Progenitor cell of endocrine pancreas (in vitro differentiated cells): ENCODE measurements at places on chromosomes 5 and 9. TPM values are rescaled to one million over a fixed set of nuclear protein-coding genes. Genes with fewer than 3 reads are reported as not detected.

PCDHGA8 gene
- total RNA-seq: 1.5 and 1.9 TPM in 2 replicates

- no peaks in the 10 kb centered on the region for H3K27me3 ChIP-seq
- no peak overlapping the region for H3K27ac ChIP-seq
- H3K4me1 ChIP-seq: no peaks in the 10 kb centered on the region
These were observed 204.2 kb downstream of the SGCD start for GRCh38 chr5:156531199-156531598.

- H3K27ac ChIP-seq: no peak overlapping the region
- H3K27me3 ChIP-seq: peaks cover 10% of the 10 kb centered on the region
- H3K4me1 ChIP-seq: peaks cover 17% of the 10 kb centered on the region
- H3K36me3 ChIP-seq: no peaks in the 10 kb centered on the region
These were observed 233.7 kb downstream of the TLE1 start for GRCh38 chr9:81455462-81456219.

GRCh38 chr5:180494510-180495181, 467 bp downstream of the CNOT6 start:
- H3K4me1 ChIP-seq: peaks cover 19% of the 10 kb centered on the region
- no peaks in the 10 kb centered on the region for H3K27me3 ChIP-seq
- peak overlapping the region; percentile 97 for H3K27ac ChIP-seq
- H3K36me3 ChIP-seq: peaks cover 9% of the 10 kb centered on the region
- peak overlapping the region; percentile 80 for H3K4me3 ChIP-seq

DNA sequence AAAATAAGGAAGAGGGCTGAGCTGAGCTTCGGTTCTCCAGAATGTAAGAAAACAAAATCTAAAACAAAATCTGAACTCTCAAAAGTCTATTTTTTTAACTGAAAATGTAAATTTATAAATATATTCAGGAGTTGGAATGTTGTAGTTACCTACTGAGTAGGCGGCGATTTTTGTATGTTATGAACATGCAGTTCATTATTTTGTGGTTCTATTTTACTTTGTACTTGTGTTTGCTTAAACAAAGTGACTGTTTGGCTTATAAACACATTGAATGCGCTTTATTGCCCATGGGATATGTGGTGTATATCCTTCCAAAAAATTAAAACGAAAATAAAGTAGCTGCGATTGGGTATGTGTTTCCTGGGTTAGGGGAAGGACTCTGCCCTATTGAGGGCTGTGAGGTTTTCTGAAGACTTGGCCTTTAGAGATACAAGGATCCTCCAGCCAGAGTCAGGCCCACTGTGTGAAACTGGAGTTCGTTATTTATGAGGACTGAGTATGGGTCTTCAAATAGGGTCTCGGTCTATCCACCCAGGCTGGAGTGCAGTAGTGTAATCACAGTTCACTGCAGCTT, 3.8 kb downstream of the EGR1 start:
- peak overlapping the region; percentile 45 for H3K27ac ChIP-seq
- H3K4me1 ChIP-seq: peaks cover 16% of the 10 kb centered on the region
- DNase-seq: no peak
- peak overlapping the region; percentile 52 for H3K4me3 ChIP-seq
- peaks cover 13% of the 10 kb centered on the region for H3K36me3 ChIP-seq

COL5A1 gene
- 19.8 and 21.5 TPM in 2 replicates for total RNA-seq

PCDHGA9 gene
- 1.5 and 1.8 TPM in 2 replicates for total RNA-seq

- H3K36me3 ChIP-seq: peaks cover 30% of the 10 kb centered on the region
- no peak for DNase-seq
- no peak overlapping the region for H3K4me3 ChIP-seq
- H3K4me1 ChIP-seq: peaks cover 3% of the 10 kb centered on the region
- H3K27ac ChIP-seq: no peak overlapping the region
These were observed 83.6 kb downstream of the ERMP1 start for GRCh38 chr9:5749306-5749705.

DNA sequence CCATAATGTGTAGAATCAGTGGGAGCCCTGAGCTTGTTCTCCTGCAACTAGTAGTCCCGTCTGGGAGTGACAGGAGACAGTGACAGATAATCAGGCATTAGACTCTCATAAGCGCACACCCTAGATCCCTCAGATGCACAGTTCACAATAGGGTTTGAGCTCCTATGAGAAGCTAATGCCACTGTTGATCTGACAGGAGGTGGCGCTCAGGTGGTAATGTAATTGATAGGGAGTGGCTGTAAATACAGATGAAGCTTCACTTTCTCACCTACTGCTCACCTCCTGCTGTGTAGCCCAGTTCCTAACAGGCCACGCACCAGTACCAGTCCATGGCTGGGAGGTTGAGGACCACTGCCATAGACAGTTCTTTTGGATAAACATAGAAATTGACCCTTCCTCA, 188.7 kb downstream of the ROR2 start:
- no peak for DNase-seq
- H3K36me3 ChIP-seq: peaks cover 13% of the 10 kb centered on the region
- no peak overlapping the region for H3K4me3 ChIP-seq
- peaks cover 11% of the 10 kb centered on the region for H3K4me1 ChIP-seq

PRSS3 gene
- not detected in 2 replicates for total RNA-seq

MCC gene
- 17.9 and 18.9 TPM in 2 replicates for total RNA-seq
